Activated T-cell treated with anti-CD3 and anti-CD28 coated beads for 24 hours (primary cell): ENCODE measurements at places on chromosomes 11 and 22.
A peak's percentile ranks its signal among the peaks of the same experiment; 100 is the strongest.

DNA sequence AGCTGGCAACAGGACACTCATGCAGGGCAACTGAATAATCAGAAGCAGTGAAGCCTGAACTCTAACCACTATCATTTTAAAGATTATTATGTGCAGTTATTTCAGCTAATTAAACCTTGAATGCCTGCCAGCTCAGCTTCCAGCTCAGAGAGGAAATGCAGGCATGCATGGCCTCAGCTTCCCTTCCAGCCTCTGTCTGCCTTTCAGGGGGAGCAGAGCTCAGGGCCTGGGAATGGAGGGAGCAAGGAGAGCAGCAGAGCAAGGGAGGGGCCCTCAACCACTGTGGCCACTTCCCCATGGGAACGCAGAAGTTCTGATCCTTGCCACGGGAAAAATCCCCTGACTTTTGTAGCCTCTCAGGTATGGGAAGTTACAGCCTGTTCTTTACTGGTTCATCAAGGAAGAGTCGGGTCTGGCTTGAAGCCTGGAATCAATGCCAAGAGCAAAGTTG, 32.5 kb upstream of the APLNR start:
- DNase-seq: no peak

DNA sequence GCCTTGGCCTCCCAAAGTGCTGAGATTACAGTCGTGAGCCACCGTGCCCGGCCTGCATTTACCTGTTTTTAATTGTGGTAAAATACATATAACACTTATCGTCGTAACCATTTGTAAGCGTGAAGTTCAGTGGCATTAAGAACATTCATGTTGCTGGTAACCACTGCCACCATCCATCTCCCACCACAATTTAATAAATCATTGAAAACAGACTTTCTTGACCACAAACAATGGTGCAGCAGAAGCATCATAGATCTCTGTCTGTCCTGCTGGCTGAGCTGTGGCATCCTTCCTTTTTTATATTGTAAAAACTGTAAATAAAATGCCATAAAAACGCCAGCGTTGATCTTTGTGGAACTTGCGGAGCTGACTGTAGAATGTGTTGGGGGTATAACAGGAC, 24.3 kb downstream of the LRP5 start:
- no peak for DNase-seq

GRCh38 chr11:66768818-66769217, 39.8 kb upstream of the SPTBN2 start:
- DNase-seq: no peak

GRCh38 chr11:1231396-1232020, 8.6 kb downstream of the MUC5B start:
- DNase-seq: no peak

GRCh38 chr11:10067629-10068300, 226.3 kb downstream of the SBF2 start:
- DNase-seq: no peak

GRCh38 chr11:123443851-123444623, 14.0 kb downstream of the GRAMD1B start:
- DNase-seq: no peak

DNA sequence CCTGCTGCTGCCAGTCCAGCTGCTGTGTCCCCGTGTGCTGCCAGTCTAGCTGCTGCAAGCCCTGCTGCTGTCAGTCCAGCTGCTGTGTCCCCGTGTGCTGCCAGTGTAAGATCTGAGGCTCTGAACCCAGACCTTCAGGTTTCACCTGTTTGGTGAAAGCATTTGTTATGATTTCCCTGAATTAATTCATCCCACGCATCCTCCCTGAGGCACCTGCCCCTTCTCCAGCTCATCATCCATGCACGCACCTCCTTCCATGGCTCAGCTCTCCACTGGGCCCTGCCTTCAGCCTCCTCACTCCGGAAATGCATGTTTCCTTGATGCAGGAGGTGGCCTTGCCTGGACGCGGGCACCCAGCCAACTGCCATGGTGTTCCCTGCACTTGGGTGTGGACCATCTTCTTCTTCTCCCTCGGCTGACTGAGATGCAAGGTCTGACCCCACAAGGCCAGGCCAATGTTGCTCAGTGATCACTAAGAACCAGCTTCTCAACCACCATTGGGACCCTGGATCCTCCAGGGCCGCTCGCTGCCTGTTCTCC, 788 bp downstream of the KRTAP5-10 start:
- DNase-seq: no peak

DNA sequence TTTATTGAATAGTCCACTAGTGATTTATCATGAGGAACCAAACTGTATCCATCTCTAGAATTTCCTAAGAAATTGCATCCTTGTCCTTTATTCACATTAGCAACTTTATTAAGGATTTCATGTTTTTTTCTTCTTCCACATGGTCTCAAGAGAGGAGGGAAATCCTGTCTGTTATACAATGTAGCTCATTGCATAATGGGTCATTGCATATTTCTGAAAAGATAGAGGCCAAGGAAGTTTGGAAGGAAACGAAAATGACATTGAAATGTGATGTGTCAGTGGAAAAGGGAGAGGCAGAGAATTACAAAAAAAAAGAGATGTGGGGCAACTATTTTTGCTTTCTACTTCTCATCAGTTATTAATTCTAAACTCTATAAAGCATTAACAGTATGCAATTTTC, 353.1 kb downstream of the METTL15 start:
- no peak for DNase-seq

DNA sequence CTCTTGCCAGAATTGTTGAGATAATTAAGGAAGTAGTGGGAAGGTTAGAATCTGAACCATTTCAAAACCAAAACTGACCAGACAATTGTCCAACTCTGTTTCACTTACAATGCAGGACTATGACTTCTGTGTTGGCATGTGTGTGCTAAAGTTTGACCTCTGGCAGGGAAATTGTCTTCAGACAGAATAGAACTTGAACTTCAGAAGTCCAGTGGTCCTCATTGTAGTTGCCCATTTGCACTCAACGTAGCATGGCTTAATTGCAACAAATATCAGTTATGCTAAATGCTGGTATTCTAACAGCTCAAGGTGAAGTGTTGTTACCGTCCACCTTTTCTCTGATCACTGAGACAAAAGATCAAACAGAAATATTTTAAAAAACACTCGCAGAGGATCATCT, 47.2 kb downstream of the BLID start:
- no peak for DNase-seq

DNA sequence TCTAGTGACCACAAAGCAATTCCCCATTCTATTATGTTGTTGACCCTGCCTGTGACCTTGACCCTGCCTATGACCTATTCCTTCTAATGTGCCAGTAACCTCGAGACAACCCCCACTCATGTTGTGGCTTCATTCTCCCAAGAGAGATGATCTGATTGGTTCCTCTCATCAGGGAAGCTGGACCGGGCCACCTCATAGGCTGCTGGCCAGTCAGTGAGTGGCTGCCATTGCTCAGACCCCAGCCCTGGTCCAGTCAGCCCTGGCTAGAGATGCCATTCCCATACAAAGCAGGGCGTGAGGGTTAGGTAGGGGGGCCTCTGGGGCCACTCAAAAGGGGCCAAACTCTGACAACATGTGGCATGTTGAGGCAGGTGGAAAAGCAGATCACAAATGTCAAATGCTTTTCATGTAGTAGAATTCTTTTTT, 11.9 kb downstream of the SLC29A2 start:
- DNase-seq: no peak

DNA sequence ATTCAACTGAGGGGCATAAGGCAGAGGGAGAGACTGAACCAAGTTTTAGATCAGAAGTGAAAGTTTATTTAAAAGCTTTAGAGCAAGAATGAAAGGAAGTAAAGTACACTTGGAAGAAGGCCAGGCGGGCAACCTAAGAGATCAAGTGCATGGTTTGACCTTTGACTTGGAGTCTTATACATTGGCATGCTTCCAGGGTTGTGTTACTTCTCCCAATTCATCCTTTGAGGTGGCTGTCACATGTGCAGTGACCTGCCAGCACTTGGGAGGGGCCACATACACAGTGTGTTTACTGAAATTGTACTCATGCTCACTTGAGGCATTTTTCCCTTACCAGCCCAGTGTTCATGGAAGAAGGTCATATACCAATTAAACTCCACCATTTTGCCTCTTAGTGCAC, 30.4 kb downstream of the CYP2R1 start:
- no peak for DNase-seq

- DNase-seq: no peak
These were observed 1.5 kb downstream of the SLC35F2 start for GRCh38 chr11:107856981-107857517.

- no peak for DNase-seq
These were observed 280.4 kb downstream of the DCDC1 start for GRCh38 chr11:31089117-31089516.

GRCh38 chr11:62880803-62881578, at the start of gene SLC3A2:
Gene SLC3A2 (plus strand): TSS chr11:62880896. CDS start chr11:62881024, 128 bp downstream.
- DNase-seq: peak; percentile 78

- no peak for DNase-seq
These were observed 21.3 kb upstream of the DRG1 start for GRCh38 chr22:31378123-31378522.

GRCh38 chr11:133966172-133966651, 9.4 kb upstream of the IGSF9B start:
- DNase-seq: no peak

- DNase-seq: no peak
These were observed 10.5 kb upstream of the ZBED5 start for GRCh38 chr11:10868352-10868751.

DNA sequence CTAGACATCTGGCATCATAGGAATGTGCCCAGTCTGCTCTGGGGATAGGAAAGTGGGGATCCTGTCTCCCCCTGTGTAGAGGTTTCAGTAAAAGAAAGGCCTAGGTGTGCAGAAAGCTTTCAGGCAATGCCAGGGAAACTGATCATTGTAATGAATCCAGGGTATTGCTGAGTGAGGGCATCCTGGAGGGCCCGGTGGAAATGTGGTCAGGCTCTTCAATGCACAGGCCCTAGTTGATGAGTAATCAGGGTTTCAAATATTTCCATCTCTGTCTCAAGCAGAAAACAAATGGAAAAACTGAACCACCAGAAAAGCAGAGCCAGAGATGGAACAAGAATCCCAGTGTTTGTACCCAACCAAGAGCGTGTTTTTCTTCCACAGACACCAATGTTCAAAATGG, 2.0 kb downstream of the CD3E start:
- peak; percentile 41 for DNase-seq

GRCh38 chr11:69535908-69536307, 54.4 kb downstream of the LINC01488 start:
- no peak for DNase-seq

DNA sequence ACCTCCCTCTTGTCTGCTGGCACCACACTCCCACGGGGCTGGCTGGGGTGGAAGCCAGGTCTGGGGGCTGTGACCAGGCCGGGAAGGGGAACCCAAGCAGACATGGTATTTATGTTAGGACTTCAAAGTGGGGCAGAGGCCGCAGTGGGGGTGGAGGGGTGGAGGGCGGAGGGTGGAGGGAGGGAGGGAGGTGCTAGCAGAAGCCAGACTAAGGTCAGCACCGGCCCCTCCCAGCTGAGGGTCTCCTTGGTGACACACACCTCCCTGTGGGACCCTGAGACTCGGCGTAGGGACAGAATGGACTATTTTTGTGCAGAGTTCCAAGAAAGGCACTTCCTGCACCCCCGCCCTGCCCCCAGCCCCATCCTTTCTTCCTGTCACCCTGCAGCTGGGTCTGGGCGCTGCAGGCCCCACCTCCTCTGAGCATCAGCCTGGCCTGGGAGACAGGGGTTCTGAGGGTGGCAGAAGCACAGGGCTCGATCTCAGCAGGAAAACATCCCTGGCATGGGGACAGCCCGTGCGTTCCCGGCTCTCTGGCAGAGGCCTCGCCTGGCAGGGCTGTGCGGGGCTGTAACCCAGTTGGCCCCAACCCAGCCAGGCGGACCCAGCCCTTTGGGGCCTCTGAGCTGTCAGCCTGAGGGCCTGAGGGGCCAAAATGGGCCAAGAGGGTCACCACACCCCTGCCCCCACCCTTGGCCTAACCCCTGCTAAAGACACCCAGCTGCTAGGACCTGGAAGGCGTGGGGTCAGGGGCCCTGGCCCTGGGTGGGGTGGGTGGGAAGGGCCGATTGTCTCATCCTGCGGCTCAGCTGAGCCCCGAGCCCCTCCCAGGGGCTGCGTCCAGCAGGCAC, 9.6 kb upstream of the CD248 start:
- no peak for DNase-seq

- no peak for DNase-seq
These were observed 8.6 kb downstream of the HSCB start for GRCh38 chr22:28750471-28750881.

DNA sequence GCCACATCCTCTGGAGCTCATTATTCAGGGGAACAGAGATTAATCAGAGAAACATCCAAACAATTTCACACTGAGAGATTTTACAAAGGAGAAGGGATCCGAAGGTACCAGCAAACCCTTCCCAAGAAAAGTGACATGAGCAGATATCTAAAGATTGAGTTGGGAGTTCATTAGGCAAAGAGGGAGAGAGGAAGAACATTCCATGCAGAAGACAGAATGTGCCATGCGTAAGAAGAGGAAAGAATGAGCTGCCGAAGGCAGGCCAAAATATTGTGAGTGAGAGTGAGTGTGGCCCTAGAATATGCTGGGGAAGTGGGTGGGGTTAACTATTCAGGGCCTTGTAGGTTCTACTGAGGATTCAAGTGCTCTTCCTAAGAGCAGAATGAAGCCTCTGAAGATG, 50.0 kb upstream of the LYVE1 start:
- DNase-seq: no peak

GRCh38 chr11:59012398-59013265, 73.3 kb downstream of the GLYATL1 start:
- no peak for DNase-seq

DNA sequence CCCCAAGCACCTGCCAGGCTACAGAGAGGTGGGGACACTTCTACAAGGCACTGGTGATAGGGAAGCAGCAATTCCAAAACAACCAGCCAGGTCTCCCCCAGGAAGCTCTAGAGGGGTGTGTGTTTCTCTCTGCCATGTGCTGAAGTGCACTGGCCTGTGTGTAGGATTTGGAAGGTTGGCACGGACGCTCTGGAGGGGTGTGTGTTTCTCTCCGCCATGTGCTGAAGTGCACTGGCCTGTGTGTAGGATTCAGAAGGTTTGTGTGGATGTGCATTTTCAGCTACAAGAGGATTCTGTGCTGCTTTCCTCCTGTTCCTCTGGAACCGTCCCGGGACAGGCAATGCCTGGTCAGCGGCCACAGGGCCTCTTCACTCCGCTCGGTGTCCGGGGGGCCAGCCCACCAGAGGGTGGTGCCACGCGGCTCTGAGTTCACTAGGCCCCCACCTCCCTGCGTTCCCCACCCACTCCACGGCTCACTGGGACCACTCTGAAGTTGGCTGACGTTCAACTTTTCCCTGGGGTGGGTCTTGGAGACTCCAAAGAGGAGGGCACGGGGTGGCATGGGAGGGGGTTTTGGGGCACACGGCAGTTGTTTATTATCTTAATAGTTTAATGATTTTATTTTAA, 552.8 kb downstream of the BRD1 start:
- no peak for DNase-seq

- DNase-seq: no peak
These were observed 14.9 kb upstream of the HBE1 start for GRCh38 chr11:5284637-5285036.

- no peak for DNase-seq
These were observed 18.2 kb upstream of the C11orf96 start for GRCh38 chr11:43924112-43924855.

GRCh38 chr11:124276081-124276480, 19.9 kb downstream of the OR8G5 start:
- no peak for DNase-seq

- DNase-seq: no peak
These were observed 29.9 kb upstream of the SMIM38 start for GRCh38 chr11:69125861-69126260.
